ENCODE measurements at places on chromosomes 6 and 20. TPM values are rescaled to one million over a fixed set of nuclear protein-coding genes. Genes with fewer than 3 reads are reported as not detected.

Gene GGTLC1
- total RNA-seq = not detected

Gene C20orf144
- total RNA-seq = 0.17 TPM

Gene ARHGAP18
- 1.3 TPM for total RNA-seq

Gene RSPH9
- total RNA-seq = not detected

Gene DOK5
- total RNA-seq = not detected

Gene TRIM31
- total RNA-seq = not detected

Gene DCDC2
- not detected for total RNA-seq

Gene MRPS26
- 19.3 TPM for total RNA-seq

Gene BNIP5
- total RNA-seq = not detected

Gene PI16
- 7.8 TPM for total RNA-seq

Gene RBM24
- 0.39 TPM for total RNA-seq

Gene TRIM10
- not detected for total RNA-seq

Gene NFATC2
- total RNA-seq = 33.2 TPM

Gene ME1
- not detected for total RNA-seq

Gene CST1
- not detected for total RNA-seq

Gene PRSS35
- total RNA-seq = not detected

Gene OGFRL1
- 9.1 TPM for total RNA-seq

Gene HMGCLL1
- total RNA-seq = not detected

Gene TGM2
- total RNA-seq = 0.06 TPM

Gene OR2J3
- total RNA-seq = not detected

Gene PLA2G7
- not detected for total RNA-seq

Gene GJA10
- total RNA-seq = not detected

Gene TFAP2B
- not detected for total RNA-seq

Gene GCNT2
- 1.5 TPM for total RNA-seq

Gene POFUT1
- total RNA-seq = 7.5 TPM

Gene LY6G6C
- not detected for total RNA-seq

Gene BHLHE23
- total RNA-seq = not detected

Gene PTCHD4
- not detected for total RNA-seq

Gene TCFL5
- 5.9 TPM for total RNA-seq

Gene STMND1
- not detected for total RNA-seq
